ENCODE measurements at places on chromosomes 16 and 17.

DNA sequence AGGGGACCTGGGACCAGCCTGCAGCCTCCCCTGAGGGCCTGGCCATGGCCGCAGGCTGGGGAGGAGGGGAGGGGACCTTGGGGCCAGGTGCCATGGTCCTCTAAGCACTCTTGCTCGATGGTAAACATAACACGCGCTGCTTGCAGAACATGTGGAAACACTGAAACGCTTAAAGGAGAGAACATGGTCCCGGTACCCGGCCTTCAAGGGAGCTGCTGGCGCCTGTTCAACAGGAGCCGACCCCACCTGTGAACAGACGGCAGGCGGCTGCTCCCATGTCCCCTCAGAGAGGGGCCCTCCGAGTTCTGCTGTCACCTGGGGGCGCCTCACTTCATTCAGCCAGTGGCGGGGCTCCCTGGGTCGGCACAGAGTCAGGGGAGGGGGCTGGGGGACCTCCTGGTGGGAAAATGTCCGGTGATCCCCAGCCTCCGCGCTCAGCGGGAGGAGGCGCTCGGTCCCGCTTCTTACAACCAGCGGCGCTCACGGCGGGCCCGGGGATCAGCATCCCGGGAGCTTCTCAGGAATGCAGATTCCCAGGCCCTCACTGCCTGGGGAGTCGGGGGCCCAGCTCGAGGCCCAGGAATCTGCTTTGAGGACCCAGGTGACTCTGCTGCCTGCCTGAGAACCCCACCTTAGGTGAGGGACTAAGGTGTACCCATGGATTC, 854 bp upstream of the SSTR5 start:
- DNase-seq, result no peak

DNA sequence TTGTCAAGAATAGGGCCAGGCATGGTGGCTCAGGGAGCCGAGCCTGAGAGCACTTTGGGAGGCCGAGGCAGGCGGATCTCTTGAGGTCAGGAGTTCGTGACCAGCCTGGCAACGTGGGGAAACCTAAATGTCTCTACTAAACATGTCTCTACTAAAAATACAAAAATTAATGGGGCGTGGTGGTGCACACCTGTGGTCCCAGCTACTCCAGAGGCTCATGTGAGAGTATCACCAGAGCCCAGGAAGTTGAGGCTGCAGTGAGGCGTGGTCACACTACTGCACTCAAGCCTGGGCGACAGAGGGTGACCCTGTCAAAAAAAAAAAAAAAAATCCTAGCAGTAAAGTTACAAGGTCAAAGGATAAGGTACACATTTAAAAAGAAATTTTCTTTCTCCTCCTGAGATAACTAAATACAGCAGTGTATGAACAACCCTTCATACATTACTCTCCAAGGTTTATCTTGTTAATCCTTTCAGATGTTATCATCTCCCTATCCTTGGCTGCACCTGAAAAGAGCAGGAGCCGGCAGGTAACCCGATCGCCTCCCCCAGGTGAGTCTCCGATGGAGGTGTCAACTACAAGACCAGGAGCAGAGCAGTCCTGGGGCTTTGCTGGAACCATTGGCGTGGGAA, 122.3 kb downstream of the GOSR1 start:
- DNase-seq, result no peak

GRCh38 chr17:28173801-28174200, 131.3 kb downstream of the NLK start:
- no peak for DNase-seq

- no peak for DNase-seq
These were observed 24.1 kb downstream of the SLC6A4 start for GRCh38 chr17:30211371-30211770.

DNA sequence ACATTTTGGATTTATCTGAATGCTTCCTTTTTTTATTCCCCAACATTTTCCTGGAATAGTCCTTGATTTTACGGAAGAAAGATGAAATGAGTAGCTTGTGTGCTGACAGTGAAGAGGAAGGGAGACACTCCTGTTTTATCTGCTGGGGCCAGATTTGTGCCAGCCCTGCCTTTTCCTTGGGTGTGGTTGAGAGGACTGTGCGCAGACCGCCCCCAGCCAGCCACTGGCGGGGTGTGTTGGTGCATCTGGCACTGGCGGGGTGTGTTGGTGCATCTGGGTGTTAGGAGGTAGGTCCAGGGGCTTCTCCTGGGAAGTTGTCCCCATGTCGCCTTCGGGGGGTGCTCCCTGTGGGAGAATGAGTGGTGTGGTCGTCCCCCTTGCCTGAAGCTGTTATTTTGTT, 39.5 kb downstream of the RAP1GAP2 start:
- DNase-seq, result no peak
